Lower leg skin (tissue), 4 donors: ENCODE measurements at places on chromosomes 13 and 19. TPM values are rescaled to one million over a fixed set of nuclear protein-coding genes. Genes with fewer than 3 reads are reported as not detected.

The LGALS4 gene
- 2.2 TPM for total RNA-seq

The SOX1 gene
- 0.13 TPM for total RNA-seq

GRCh38 chr13:27106144-27106543 is 65.5 kb downstream of the USP12 start:
- no peak for DNase-seq

DNA sequence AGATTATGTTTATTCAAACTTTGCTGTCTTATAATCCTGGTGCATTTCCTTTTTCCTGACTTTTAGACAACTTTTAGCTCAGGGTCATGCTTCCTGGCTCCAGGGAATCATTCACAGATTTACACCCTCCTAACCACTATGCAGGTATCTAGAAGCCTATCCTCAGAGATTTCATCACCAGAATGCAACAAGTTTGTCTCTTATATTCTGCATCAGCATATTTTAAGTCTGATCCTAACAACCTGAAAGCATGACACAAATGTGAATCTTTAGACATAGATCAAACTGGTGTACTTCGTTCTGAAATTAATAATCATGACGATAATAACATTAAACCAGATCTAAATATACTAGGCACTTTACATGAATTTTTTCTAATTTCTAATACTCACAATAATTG is 100.0 kb downstream of the TRPC4 start:
- DNase-seq: no peak

DNA sequence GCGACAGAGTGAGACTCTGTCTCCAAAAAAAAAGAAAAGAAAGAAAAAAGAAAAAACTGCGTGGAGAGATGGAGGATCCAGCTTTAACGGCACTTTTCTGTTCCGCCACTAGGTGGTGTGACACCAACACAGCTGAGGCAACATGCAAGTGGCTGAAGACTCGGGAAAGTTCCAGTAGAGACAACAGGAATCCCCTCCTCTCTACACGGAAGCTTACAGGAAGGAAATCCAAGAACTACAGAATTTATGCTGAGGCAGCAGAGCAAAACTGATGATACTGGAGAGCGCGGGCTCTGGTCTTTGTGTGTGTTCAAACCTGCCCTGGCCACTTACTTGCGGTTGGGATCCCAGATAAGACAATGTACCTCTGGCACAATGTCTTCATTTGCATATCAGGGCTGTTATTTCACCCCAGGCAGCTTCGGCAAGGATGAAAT is 9.9 kb downstream of the RANBP3 start:
- DNase-seq: no peak

The GPR12 gene
- total RNA-seq: 8.6 TPM
